ENCODE measurements at places on chromosomes 6 and 20.

GRCh38 chr20:37838769-37839431 lies 64.0 kb upstream of the VSTM2L start:
- DNase-seq = no peak

DNA sequence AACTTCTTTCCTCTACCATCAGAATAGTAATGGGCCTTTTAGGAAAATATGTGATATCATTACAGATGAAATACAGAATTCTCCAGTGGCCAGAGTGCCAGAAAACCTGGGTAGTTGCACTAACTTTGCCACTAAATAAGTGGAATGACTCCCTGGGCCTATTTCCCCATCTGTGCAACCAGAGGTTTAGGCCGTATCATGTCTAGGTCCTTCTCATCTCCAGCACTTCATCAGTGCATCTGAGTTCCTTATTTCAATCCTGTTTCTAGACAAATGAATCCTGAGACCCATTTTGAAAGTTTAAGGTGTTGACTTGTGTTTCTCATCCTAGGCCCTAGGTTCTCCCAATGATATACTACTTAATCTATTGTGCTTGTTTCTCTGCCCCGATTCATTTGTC lies 236.2 kb downstream of the CD83 start:
- DNase-seq = no peak

DNA sequence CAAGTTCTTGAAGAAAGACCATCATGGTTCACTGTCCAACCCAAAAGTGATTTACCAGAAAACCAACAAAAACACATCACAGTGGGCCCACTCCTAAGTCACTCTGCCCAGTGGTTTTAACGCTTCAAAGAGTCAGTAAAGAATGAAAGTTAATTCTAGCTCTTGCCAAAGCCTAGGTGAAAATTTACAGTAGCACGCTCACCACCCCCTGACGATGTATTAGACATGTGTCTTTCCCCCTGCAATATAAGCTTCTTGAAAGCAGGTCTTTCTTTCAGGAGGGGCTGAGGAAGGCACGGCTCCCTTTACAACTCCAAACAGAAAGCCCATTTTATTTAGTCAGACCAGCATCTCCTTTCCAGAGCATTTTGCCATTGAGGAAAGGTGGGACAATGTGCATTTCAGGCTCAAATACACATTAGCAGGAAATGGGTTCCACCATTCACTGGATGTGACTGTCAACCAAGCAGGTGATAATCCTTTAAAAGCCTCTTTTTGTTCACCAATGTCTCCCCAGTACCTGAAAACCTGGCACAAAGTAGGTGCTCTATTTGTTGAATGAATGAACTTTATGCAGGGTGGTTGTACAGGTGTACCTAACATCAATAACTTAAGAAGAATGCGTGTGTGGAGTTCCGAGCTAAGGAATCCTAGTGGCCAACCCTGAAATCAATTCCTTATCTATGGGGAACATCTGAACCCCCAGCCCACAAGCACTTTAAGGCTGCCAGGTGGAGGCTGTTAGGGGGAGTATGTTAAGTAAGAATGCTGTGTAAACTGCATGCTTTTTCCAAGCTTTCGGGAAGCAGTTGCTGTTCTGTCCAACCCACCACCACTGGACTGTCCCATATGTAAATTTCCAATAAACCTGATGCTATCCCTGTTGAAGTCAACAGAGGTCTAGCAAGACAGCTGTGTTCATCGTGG lies 11.4 kb downstream of the EZR start:
- DNase-seq = no peak

DNA sequence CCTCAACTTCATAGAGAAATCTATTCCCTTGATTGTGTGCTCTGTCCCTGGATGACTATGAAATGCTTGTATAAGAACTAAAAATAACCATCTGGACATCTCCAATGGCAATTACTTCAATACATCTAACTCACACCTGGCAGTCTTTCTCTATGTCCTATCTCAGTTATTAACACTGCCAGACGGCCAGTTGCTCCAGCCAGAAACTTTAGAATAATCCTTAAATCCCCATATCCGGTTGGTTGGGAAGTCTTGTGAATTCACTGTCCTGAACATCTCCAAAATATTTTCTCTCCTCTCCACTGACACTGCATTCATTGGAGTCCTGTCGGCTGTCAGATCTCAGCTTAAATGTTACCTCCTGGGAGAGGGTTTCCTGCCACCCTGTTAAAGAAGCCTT lies 12.2 kb upstream of the LAMA2 start:
- no peak for DNase-seq

GRCh38 chr6:1724616-1725015 lies 114.9 kb downstream of the FOXC1 start:
- no peak for DNase-seq

DNA sequence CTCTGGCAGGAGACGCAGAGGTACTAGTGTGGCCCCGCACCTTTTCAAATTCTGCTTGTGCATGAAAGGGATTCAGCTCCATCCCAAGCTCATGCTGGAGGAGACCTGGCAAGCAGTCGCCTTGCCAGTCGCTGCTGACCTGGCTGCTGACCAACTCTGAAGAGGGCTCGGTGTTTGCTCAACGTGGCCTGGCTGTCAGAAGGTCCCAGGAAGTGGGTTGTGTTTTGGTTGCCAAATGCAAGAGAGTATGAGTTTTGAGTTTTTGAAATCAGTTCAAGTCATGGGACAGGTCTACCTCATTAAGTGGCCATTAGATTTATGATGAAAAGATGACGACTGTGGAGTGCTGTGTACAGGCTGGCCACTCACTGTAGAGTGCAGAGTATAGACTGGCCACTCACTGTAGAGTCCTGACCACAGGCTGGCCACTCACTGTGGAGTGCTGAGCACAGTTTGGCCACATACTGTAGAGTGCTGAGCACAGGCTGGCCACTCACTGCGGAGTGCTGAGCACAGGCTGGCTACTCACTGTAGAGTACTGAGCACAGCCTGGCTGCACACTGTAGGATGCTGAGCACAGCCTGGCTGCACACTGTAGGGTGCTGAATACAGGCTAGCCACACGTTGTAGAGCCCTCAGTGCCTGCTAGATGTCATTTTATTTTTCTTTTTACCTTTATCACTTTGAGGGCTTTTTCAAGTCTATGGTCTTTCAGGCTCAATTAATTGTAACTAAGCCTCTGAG lies 193.9 kb downstream of the ZNF217 start:
- no peak for DNase-seq

DNA sequence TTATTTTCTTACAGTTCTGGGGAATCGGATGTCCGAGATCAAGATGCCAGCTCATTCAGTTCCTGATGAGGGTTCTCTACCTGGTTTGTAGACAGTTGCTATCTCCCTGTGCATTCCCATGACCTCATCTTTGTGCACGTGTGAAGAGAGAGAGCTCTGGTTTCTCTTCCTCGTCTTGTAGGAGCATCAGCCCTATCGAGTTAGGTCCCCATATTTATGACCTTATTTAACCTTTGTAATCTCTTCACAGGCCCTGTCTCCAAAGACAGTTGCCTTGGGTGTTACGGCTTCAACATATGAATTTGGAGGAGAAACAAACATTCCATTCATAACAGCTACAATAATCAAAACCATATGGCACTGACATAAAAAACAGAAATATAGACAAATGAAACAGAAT lies 455.3 kb downstream of the HACE1 start:
- DNase-seq = no peak

- DNase-seq = no peak
These were observed 260.6 kb downstream of the HIVEP2 start for GRCh38 chr6:142684371-142684770.

All from right forelimb (tissue), 1 donor.